ENCODE measurements at places on chromosomes 13 and 19. TPM values are rescaled to one million over a fixed set of nuclear protein-coding genes. Genes with fewer than 3 reads are reported as not detected.

KCNC3 gene
- 0.47 TPM for total RNA-seq

ZNF543 gene
- total RNA-seq = 7.5 TPM

PRR20A gene
- not detected for total RNA-seq

ZNF737 gene
- 18.4 TPM for total RNA-seq

MAG gene
- 0.26 TPM for total RNA-seq

ZNF726 gene
- total RNA-seq = 16.7 TPM

EDDM13 gene
- 2.3 TPM for total RNA-seq

NLRP7 gene
- total RNA-seq = not detected

B3GNT8 gene
- 5.2 TPM for total RNA-seq

DNA sequence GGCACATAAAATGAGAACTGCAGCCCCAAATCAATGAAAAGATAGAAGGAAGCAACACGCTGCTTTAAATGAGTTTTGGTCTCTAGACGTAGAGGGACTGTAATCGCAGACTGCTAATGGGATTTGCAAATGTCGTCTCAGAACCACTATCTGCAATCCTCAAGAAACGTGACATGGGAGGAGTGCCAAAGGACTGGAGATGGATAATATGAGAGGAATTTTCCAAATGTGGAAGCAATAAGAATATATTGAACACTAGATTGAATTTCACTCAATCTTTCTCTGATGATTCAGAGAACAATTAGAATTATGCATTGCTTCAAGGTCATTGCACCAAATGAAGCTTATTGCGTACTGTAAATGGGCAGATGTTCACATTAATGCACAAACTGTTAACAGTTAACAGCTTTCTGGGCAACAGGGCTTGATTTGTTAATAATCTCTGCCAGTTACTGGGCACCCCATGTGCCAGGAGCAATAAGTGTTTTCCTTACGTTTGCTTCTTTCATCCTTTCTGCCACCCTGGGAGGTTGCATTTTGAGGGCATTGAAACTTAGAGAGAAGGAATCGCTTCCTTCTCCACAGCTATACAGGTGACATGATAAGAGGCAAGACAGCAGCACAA is 62.8 kb upstream of the WASF3 start:
- no peak for DNase-seq

GRCh38 chr13:46679369-46680120 is 117.4 kb downstream of the ESD start:
- DNase-seq = peak; percentile 61

DNA sequence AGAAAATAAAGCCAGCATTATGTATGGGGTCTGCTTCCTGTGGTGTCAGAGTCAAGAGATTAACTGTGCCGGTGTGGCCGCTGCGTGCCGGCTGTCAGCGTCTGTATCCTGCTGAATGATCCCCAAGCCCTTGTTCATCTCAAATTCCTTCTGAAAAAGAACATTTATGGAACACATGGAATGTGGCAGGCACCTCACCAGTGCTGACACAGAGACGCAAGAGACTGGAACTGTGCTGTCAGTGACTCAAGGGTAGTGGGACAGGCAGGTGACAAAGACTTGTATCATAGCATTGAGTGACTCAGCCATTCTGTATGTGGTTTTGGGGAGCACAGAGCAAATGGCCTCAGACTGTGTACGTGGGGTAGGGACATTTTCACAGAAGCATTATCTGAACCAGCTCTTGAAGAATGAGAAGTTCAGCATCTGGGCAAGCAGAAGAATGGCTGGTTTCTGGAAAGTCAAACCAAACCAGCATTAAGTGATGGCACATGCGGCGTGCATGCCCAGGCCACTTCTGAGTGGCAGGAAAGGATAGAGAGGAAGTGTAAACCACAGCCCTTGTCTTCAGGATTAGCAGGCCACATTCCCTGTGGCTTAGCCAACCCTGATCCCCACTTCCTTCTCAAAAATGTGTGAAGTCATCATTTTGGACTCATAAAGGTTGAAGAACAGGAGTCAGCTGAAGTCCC is 54.0 kb upstream of the IRS2 start:
- no peak for DNase-seq

GRCh38 chr13:49319551-49319950 is 71.8 kb downstream of the CDADC1 start:
- no peak for DNase-seq

- no peak for DNase-seq
Measured at GRCh38 chr19:18730885-18731513, 47.5 kb downstream of the CRTC1 start.

- no peak for DNase-seq
Measured at GRCh38 chr13:104983601-104984000, 1551.9 kb downstream of the EFNB2 start.

GRCh38 chr13:77991003-77991402 is 72.4 kb upstream of the EDNRB start:
- DNase-seq = no peak

DNA sequence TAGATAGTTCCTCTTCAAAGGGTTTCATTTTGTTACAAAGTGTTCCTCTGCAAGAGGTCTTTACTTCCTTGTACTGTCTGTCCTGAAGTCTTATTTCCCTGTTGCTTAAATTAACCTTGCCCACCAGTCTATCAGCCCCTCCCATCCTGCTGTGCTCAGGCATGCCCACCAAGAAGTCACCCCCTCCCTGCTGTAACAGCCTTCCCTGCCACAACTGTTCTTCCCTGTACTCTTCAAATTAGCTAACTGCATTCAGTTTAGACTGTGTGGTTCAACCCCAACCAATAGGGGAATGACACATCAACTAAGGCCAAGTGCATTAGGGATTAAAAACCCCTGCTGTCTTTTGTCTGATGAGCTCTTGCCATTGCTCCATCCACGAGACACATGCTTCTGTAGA is 34.4 kb upstream of the ZNF562 start:
- no peak for DNase-seq

DNA sequence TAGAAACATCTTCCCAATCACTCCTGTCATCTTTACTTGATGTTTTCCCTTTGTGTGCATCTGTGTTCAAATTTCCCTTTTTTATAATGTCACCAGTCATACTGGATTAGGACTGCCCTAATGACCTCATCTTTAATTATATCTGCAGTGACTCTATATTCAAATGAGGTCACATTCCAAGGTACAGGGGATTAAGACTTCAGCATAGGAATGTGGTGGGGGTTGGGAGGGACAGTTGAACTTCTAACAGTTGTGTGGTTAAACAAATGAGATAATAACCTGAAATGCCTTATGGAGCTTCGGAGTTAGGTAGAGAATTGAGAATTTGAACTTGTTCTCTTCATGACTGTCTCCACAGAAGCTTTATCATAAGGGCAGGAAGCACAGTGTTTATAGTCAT is 23.0 kb downstream of the PAN3 start:
- DNase-seq = no peak

DNA sequence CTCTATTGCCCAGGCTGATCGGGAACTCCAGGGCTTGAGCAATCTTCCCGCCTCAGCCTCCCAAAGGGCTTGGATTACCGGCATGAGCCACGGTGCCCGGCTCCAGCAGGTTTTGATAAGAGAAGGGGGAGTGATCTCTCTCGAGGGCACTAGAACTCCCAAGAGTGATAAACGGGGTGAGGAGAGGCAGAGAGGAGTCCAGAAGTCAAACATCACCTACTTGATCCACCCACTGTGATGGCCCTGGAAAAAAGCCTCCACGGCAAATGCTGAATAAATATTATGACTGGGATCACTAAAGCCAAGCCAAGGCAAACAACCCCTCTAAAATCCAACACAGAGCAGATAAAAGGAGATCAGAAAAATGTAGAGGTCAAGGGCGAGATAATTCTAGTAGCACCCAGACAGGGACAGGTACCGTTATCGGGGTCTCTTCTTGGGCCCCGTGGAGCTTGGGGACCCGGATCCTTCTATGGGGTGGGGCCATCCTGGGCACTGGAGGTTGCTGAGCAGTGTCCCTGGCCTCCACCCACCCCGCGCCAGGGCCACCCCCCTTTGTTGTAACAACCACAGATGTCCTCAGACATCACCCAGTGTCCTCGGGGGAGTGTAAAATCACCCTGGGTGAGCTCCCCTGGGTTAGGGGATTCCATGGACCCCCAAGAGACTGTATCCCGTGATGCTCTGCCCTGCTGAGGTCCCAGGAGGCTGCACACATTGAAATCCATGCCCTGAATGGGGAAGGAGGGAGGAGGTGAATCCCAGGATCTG is 3.7 kb upstream of the CREB3L3 start:
- DNase-seq = no peak

GRCh38 chr13:102704238-102705058 is 9.6 kb upstream of the METTL21C start:
- no peak for DNase-seq

- DNase-seq = peak; percentile 82
Measured at GRCh38 chr19:12669270-12670158, 2.9 kb downstream of the WDR83 start.

GRCh38 chr13:22086597-22087330 is 415.9 kb downstream of the FGF9 start:
- no peak for DNase-seq

- DNase-seq = no peak
Measured at GRCh38 chr13:112897956-112898620, 70.9 kb upstream of the MCF2L start.

DNA sequence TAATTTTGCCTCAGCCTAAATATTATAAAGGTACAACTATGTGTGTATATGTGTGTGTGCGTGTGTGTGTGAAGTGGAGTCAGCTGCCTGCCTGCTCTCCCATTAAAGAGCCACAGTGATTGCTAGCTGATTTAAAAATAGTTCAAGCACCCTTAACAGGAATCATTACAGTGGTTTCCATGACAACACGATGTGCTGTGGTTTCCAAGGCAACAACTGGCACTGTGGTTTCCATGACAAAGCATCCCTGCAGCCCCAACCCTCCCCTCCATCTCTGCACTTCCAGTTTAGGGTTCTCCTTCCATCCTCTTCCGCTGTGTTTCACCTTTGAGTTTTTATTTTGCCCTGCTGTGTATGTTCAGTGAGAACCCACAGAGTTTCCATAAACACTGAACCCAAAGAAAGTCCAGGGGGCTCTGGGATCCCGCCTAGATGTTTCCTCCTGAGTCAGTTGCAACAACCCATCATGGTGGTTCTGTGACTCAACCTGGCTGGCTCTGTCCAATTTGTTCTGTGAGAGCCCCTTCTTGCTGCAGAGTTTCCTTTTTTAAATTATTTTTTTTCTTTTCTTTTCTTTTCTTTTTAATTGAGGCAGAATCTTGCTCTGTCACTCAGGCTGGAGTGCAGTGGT is 7.1 kb upstream of the PNMA8A start:
- no peak for DNase-seq

DNA sequence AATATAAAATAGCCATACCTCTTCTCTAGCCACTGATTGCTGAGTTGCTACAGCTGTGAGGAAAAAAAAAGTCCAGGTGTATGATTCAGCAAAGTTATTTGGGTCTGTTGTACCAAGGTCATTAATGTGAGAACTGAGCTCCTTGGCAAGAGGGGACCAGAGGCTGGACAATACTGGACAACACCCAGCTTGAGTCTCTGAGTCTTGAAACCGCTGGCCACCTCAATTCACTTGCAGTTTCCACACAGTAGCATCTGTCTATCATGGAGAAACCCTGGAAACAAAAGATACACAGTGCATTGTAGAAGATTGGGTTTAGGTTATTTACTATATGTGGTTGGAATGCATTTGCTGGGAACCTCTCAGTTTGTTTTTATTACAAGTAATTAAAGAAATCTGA is 60.4 kb downstream of the WDFY2 start:
- no peak for DNase-seq

DNA sequence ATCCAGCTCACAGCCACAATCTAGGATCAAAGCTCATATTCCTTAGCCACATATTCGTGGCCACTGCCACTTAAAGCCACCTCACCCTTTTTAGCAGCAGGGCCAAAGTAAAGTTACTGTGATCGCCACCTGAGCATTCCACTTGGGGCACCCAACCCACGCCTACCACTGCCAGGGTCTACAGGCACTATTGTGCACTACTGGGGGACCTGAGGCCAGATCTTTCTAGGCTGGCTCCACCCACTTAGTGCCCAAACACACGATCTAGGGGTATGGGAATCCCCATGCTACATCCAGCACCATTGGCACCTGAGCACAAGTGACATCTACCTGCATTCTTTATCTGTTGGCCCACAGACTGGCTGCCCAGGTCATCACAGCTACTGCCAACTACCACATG is 517.9 kb upstream of the PRR20A start:
- DNase-seq = no peak

GRCh38 chr19:45782820-45783785 is 813 bp upstream of the DMPK start:
- DNase-seq = no peak

DNA sequence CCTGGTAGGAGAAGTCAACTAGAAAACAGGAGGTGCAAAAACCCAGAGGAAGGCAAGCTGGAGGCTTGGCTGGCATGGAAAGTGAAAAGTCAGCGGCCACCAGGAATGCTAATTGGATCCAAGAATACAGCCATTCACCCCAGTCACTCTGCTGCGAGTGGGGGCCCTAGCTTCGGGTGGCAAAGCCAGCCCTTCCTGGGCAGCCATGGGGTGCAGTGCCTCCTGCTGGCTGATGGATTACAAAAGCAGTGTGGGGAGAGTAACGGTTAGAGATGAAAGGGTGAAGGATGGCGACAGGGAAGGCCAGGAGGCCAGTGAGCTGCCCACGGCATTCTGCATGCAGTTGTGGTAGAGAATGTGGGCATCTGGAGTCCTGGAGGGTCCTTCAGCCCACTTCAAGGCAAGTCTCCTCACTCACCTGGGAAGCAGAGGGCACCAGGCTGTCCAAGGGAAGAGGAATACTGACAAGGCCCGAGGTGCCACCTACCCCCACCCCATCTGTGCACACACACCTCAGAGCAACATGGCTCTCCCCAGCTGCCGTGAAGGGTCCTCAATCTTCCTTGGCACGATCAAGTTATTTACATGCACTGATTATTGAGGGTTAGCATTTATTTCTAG is 20.3 kb upstream of the EPHX3 start:
- DNase-seq = no peak

GRCh38 chr19:29375429-29376119 is 150.2 kb upstream of the VSTM2B start:
- DNase-seq = no peak

GRCh38 chr13:76597868-76598267 is 288.3 kb downstream of the KCTD12 start:
- no peak for DNase-seq

GRCh38 chr13:57375876-57376275 is 208.9 kb downstream of the PRR20E start:
- DNase-seq = no peak

DNA sequence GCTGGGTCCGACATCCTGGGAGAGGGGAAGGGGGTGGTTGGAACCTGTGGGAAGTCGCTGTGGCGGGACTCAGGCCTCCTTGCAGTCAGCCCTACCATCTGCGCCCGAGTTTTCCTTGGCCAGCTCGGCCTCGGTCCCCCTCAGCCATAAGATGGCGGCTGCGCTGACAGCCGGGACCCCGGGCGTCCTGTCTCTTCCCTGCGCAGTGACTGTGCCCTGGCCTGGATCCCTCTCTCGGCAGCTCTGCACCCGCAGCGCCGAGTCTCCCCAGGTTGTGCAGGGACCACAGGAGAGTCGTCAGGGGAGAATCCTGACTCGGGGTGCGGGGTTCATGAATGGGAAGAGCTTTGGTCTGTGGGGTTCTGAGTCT is 345 bp downstream of the ZNF257 start:
- no peak for DNase-seq

- peak; percentile 58 for DNase-seq
Measured at GRCh38 chr19:38557205-38557799, 60.5 kb downstream of the MAP4K1 start.

GRCh38 chr13:49308097-49308875 is 60.6 kb downstream of the CDADC1 start:
- DNase-seq = no peak

Data from activated CD8-positive, alpha-beta T cell treated with anti-CD3 and anti-CD28 coated beads, Interleukin-2, amount 10 ng/mL, durations not matched to agents 7 days and 5 days (primary cell).